ENCODE measurements at places on chromosomes 3 and 15.

GRCh38 chr15:46091860-46092450 is 457.1 kb downstream of the SQOR start:
- DNase-seq = peak; percentile 17

DNA sequence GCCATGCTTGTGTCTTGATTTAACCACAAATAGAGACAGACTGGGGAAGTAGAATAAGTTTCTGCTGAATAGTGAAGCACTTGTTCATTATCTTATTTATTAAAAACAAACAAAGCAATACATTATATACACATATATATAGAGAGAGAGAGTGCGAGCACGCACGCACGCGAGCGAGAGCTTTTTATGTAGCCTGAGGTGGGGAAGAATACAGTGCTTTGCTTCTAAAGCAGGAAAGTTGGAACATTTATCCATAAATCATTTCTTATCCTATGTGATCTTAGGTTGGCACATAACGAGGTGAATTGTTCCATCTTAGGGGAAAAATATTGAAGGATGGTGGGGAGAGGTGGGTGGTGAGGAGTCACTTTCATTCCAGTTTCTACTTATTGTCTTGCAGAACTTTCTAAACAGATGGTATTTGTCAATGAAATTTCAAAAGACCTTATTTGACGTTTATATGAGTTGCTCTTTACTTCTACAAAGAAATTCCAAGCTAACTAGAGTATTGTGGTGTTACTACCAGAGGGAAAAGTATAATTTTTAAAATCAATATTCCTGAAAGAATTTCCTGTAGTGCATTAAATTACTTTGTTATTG is 110.0 kb downstream of the ATG7 start:
- no peak for DNase-seq

GRCh38 chr15:56598991-56599390 is 134.1 kb upstream of the MNS1 start:
- no peak for DNase-seq

DNA sequence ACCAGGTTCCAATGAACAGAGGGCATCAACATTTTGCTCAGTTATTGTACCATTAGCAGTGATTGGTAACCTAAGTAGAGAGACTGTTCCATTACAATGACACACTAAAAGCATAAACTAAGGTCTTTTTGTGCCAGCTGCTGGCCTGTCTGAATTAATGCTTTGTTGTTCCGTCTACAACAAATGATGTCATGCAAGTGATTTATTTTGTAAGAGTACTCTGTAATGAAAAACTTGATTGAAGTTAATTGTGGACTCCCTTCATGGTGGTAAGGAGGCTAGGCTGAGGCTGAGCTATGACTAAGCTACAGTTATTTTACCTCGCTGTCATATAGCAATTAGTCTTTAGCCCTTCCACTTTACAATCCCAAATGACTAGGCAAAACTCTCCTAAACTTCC is 23.2 kb downstream of the RCN2 start:
- DNase-seq = no peak

- no peak for DNase-seq
Observed at GRCh38 chr15:92884436-92885223, 15.5 kb upstream of the CHD2 start.

DNA sequence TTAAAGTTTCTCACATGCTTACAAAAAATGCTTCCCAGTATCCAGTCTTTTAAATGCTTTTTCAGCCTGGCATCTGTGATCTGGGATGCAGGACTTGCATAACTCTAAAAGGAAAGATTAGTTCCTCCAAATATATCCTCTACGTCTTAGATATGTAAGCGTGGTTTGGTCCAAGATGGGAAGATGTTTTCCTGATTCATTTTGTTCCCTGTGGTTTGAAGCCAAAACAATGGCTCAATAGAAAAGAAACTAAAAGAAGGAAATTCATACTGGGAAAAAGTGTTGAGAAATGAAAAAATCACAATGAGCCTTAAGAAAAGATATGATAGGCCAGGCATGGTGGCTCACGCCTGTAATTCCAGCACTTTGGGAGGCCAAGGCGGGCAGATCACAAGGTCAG is 1002.8 kb downstream of the NAALADL2 start:
- DNase-seq = no peak

DNA sequence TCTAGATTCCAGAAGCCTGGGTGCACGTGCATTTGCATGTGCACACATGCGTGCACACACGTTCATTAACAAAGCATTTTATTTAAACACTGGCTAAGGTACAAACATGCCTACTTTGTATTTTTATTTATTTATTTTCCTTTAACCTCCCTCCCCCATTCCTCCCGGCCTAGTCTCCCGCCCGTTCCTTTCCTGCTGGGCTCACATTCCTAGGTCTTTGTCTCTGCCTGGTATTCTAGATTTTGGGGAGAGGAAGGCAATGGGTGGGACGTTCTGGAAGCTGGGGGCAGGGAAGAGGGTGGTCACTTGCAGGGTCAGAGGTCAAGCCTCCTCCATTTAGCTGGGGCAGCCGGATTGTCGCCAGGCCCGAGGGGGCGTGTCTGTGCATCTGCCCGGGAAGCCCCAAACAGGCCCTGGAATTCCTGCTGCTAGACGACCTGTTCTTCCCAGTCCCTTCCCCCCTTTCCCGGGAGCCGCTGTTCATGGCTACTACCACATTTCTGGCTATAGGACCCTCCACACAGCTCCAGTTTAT is 51.8 kb downstream of the TRIM71 start:
- no peak for DNase-seq

DNA sequence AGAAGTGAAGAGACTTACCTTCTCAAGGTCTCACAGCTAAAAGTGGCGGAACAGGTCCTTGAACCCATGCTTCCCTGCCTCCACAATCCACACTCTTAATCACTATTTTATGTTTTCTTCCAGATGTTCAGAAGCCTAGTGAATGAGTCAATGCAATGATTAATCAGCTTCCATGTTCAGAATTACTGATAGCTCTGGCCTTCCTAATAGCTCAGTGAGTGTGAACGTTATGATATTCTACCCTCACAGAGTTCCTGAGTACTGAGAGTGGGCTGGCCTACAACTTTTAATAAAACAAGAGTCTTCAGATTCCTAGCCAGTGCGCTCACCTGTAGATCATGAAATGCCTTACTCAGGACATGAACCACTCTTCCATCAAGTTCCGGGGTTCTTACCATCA is 443.0 kb upstream of the ADAMTS9 start:
- no peak for DNase-seq

DNA sequence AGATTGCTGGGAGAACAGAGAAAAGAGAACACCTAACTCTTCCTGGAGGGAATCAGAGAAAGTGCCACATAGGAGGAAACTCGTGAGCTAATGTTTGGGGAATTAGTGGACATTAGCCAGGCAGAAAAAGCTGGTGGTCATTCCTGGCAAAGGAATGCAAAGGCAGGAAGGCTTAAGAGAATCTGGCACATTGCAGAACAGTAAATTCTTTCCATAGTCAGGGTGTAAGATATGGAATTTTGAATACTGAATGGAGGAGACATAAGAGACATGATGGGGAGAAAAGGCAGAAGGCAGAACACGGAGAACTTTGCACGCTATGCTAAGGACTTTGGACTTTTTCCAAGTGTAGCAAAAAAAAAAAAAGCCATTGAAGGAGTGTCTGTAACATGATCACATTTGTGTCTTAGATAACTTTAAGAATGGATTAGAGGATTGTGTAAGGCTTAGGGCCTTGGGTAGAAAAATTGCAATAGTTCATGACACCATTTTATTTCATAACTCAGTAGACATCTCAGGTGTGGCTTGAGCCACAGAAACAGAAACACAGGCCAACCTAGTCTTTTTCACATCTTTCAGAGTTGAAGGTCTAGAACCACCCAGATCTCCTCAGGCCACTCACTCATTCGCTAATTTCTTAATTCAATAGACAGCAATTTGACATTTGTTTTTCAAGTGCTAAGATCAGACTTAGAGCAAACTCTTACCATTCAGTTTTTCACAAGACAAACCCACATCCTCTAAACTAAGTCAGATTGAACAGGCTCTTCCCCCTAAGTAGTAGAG is 31.2 kb upstream of the CCDC80 start:
- peak; percentile 26 for DNase-seq

DNA sequence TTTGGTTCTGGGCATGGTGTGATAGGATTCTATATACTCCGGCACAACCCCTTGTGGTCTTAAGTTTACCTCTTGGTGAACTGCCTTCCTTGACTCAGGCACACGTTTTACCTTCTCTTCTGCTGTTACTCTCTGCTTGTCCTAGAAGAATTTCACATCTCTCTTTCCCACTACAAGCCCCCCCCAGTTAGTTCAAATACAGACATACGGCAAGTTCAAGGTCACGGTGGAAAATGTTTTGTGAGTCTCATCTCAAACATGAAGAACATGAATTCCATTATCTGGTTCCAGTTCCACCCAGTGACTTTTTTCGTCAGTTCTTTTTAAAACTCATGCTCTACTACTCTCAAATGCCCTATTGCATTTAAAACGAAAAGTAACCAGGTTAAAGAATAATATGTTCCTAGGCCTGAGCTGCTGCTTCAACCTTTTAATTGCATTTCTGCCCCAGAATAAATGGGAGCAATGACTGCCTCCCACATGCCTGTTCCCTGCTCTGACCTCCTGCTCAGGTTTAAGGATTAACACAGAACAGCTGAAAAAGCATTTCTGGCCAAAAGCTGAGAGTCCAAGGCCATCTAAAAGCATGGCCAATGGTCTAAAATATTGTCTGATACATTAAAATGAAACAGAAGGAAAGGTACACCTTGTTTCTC is 132.8 kb downstream of the OSBPL10 start:
- no peak for DNase-seq

- DNase-seq = no peak
Observed at GRCh38 chr3:186257866-186258265, 104.2 kb downstream of the DGKG start.

GRCh38 chr15:34582461-34583371 is 735 bp downstream of the GOLGA8B start:
- peak; percentile 50 for DNase-seq

GRCh38 chr3:58471025-58471887 is 20.6 kb upstream of the KCTD6 start:
- peak; percentile 74 for DNase-seq

GRCh38 chr3:183155499-183155898 is 7.0 kb downstream of the LAMP3 start:
- DNase-seq = no peak

DNA sequence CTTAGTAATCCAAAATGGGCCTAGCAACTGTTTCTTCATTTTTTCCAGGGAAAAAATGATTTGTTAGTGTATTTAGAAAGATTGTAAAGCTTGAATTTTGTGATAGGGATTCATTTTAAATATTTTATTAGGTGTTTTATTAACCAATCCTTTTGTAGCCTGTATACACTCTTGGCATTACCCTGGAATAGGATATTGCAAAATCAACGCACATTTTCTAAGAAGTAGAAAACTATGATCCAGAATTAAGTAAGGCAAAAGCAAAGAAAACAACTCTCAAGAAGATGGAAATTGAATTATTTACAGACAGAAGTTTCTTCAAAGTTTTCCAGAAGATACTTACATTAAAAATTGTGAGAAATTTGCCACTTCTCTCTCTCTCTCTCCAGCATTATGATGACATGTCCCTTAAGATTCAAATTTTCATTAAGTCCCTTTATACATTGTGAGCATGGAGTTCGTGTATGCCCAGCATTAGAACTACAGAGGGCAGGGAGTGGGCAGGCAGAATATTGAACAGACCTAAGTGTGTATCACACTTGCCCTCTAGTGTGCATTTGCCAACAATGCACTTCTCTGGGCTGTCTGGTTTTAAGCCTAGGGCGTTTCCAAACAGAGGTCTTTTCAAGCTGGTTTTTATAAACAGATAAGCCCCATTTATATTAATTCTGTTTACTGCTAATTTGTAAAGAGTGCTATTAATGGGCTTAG is 28.5 kb upstream of the CMSS1 start:
- peak; percentile 32 for DNase-seq

DNA sequence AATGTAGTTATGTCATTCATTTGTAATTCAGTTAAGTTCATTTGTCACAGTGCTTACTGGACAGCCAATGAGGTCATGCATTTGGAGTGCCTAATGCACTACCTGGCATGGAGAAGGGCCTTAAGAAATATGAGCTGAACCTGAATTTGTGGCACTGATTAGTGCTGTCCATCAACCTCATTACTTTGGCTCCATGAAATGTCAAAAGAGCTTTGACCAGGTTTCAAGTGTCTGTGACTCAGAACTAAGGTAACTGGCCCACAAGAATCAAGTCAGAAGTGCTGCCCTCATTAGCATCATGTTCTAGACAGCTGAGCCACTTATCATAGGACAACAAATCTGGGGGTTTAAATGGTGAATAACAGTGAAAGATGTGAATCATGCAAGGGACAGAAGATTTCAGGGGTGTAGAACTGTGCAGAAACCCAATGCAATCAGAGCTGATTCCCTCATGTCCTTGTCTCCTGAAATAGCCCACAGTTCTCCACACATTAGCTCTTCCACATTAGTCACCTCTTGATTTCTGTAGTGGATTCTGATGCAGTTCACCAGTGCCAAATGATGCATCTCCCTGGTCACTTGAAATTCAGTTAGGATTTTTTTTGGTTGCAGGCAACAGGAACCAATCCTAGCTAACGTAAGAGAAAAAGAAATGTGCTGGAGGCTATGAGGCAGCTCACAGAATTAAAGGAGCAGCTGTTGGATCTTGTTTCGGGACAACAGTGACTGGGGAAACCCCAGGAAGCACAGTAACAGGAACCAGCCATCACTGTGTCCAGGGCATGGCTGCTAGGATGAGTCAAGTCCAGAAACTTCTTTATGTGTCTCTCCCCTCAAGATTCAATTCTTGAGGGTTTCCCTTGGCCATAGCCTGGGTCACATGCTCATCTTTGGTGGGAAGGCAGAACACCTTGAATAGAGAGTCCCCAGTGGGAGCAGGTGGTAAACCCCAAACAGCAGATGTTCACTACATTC is 38.7 kb downstream of the CHST2 start:
- peak; percentile 20 for DNase-seq

DNA sequence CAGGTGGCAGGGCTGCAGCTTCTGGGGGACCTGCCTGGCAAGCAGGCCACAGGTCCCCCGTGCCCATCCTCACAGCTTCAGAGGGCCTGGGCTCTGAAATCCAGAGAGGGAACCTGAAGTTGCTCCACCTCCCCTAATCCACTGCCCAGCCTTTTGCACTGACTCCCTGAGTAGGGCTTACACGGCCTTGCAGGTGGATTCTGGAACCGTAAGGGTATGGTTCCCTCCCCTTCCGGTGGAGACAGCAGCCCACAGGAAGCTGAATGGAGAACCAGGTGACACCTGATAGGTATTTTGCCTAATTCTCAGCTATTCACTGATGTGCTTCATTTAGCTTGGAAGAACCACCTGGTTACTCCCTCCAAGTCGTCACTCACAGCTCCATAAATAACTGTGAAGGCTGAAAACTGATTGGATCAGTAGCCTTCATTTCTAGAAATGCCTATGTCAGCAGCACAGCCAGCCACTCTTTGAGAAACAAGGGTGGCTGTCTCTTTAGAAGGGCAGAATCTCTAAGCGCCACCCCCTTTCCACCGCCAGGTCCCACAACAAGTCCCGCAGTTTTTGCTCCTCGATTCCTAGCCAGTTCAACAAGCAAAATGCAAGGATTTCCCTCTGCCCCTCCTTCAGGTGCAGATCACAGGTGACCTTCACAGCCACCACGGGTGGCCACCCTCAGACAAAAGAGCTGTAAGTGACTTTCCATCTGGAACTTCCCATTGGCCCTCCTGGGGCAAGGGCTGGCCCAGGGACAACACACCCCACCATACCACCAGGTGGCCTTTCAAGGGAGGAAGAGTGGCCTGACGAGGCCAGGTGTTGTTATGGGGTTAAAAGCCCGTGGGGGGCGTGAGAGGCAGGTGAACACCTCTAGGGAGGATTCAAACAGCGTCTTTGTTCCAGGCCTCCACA is 112.9 kb downstream of the SEC22A start:
- DNase-seq = no peak

All from activated CD8-positive, alpha-beta T cell treated with anti-CD3 and anti-CD28 coated beads for 36 hours (primary cell).